ENCODE measurements at places on chromosomes 1 and 21.

DNA sequence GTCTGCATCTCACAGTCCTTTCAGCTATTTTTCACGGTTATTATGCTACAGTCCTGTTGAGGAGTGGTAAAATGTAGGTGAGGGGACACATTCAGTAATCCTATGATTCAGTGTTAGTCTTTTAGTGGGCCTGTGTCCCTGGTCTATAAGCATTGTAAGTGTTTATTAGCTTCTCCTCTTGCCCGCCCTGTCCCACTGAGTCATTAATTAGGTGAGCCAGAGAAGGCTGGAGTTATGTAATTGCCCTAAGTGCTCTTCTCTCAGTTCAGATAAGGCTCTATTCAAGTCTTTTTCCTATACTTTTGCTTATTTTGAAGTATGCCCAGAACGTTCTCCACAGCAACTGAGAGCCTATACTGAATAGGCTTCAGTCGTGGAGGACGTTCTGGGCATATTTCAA, 76.3 kb upstream of the ZRANB2 start:
- DNase-seq: no peak

DNA sequence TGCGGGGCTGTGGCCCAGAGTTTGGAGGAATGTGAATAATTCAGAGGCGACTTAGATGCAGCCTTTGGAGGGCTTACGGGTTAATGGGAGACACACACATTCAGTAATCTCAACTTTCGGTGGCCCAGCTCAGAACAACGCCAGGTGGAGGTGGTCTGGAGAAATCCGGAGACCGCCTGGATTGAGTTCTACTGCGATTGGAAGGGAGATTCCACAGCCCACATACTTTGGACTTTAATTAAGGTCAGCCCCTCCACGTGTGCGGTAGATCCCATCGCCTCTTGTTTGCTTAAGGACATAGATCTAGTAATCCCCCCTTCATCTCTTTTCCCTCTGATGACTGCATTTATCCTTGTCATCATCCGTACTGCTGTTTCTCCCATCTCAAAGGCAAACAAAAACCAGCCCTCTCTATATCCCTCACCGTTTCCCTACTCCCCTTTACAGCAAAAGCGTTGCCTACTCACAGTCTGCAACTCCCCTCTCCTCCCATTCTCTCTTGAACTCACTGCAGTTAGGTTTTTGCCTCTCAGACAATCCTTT, 720 bp upstream of the BSDC1 start:
- DNase-seq: no peak

DNA sequence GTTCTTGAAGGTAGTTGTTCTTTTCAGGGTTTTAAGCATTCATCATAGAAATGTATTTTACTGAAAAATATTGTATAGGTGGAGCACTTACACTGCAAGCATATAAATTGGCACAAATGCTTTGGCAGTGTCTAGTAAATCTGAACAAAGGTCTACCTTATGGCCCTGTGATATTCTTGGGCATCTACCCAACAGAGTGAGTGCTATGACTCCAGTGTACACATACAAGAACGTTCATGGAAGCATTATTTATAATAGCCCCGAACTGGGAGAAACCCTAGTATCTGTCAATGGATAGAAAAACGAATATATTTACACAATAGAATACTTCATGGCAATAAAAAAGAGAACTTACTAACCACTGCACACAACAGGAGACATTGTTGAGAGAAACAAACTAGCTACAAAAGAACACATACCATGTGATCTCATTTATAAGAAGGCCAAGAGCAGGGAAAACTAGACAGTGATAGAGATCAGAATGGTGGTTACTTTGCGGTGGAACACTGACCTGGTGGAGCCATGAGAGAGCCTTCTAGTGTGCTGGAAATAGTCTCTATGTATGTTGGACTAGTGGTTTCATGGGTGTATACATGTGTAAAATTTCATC, 96.0 kb downstream of the MAB21L3 start:
- no peak for DNase-seq

DNA sequence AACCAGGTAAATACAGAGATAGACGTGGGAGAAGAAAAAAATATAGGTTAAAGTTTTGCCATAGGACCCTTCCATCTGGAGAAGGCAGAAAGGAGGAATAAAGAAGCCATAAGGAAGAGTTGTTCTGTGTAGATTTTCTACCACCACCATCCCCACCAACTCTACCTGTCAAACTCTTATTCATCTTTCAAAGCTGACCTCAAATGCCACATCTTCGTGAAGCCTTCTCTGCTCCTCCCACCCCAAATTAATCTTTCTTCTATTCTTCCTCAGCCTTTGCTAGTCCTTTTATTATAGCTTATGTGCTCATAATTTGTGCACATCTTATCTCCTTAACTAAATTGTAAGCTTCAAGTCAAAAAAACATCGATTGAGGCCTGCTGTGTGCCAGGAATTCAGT, 1.3 kb upstream of the NECTIN4 start:
- DNase-seq: no peak

DNA sequence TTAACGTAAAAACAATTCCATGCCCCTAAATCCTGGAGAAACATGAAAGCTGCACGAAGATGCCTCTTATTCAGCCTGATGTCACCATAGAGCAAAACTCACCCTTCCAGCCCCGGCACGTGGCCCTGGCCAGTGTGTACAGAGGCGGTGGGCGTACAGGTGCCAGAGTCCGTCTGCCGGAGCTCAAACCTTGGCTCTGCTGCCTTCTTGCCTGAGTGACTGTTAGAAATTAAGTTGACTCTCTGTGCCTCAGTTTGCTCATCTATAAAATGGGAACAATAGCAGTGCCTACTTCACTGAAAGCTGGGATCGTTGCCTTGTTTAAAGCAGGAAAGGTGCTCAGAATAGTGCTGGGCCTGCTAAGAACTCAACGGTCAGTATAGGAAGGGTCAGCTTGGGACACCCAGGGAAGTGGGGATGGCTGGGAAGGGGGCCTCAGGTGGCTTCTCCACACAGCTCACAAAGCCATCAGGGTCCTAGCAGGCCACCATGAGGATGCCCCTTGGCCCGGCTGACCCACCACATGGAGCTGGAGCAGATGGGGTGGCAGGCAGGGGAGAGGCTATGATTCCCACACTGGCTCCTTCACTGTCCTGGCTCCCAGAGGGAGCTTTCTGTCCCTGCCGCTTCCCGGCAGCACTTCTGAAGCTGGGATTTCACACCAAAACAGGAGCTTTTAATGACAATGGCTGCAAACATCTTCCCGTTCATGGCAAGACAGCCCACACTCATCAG, 237.2 kb downstream of the NPHP4 start:
- no peak for DNase-seq

- no peak for DNase-seq
Observed at GRCh38 chr1:17520473-17521319, 18.8 kb upstream of the ARHGEF10L start.

DNA sequence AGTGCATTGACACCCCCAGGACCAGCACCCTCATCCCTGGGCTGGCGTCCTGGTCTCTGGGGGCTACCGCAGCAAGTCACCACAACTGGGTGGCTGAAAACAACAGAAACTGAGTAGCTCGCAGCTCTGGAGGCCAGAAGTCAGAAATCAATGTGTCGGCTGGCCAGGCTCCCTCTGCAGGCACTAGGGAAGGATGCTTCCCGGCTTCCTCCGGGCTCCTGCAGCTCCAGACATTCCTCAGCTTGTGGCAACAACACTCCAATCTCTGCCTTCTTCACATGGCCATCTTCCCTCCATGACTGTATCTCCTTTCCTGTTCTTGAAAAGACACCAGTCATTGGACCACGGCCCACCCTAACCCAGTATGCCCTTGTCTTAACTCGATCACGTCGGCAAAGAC, 224.2 kb downstream of the NPHP4 start:
- no peak for DNase-seq

All from esophagus muscularis mucosa (tissue), 4 donors.